Activated T-cell treated with anti-CD3 and anti-CD28 coated beads for 4 hours (primary cell): ENCODE measurements at places on chromosomes 7 and 10.

- DNase-seq = no peak
Observed at GRCh38 chr7:26684447-26684846, 179.9 kb downstream of the SKAP2 start.

DNA sequence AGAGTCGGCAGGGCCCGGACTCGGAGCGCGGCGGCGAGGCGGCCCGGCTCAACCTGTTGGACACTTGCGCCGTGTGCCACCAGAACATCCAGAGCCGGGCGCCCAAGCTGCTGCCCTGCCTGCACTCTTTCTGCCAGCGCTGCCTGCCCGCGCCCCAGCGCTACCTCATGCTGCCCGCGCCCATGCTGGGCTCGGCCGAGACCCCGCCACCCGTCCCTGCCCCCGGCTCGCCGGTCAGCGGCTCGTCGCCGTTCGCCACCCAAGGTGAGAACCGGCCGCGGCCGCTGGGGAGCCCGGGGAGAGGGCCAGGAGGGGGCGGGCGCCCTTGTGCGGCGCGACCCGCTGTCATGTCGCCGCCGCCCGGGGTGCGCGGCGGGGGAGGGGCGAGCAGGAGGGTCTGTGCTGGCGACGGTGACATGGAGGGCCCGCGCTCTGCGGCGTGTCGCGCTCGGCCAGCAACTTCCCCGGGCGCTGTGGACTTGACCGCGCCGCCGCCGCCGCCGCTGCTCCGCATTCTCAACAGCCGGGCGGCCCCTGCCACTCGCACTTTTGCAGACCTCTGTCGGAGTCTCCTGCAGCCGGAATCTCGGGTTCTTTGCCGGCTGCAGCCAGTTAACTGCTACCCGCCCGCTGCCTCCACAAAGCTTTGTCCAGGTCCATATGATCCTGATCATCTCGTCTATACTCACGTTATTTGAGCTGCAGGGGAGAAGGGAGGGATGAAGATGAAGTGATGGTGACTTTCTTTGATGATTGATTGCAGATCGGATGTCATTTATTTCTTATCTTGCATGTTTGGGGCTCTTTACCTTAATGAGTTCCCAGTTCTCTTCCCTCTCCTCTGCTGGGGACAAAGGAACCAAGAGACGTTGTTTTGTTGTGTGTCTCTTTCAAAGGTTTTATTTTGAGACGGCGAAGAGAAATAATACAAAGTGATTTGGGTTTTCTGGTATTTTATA, 869 bp downstream of the TRIM24 start:
- peak; percentile 24 for DNase-seq

DNA sequence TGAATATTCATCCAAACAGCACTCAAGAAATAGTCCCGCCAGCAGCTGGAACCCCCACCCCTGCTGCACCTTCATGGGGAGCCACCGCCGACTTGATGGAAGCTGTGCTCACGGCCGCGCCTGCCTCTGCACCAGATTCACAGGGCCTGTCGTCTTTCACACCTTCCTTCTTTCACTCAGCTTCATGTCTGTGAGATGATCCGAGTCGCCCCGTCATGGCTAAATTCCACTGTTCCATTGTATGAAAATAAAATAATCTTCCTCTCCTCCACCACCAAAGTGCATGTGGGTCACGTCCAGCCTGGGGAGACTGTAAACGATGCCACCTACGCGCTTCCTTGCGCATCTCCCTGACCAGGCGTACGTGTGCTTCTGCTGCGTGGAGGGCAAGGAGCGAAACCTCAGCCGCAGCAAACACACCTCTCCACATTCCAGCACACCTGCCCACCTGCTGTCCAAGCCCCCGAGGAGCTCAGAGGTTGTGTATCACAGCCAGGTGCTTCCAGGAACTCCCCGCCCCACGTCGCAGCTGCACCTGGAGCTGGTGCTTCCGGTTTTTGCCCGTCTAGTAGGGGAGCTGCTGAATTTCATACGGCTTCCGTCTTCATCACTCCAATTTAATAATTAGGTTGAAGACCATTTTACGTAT, 137.0 kb downstream of the PTPRN2 start:
- DNase-seq = no peak

DNA sequence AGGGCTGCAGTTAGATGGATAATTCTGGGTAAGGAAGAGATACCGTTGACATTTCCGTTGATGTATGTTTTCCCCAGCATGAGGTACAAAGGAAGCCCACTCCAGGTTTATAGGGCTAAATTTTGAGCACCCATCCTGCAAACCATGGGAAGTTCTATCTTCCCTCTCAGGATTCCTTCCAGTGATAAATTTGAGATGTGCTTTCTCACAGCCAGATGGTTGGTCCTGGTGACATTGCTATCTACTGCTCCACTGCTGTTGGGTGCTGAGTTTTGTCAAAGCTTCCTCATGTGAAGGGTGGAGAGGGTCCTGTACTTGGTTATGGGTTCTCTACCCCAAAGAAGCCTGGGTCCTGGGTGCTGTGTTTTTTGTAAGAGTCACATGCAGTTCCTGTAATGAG, 57.4 kb downstream of the CXCL12 start:
- DNase-seq = no peak

DNA sequence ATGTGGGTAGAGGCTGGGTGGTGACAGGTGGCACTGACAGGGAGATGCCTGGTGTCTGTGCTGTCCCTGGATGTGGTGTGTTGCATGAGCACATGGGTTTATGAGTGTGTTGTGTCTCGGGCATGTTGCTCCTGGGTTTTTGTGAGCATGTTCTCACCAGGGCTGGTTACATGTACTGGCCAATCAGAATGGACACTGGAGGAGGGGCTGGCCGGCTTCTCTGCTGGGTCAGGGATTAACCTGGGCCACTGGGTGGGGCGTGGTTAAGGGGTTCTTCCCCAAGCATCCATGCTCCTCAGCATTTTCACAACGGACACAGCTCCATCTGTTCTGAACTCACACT, 20.8 kb upstream of the VOPP1 start:
- DNase-seq = no peak

GRCh38 chr10:71846816-71847215, 4.2 kb downstream of the PSAP start:
- no peak for DNase-seq

DNA sequence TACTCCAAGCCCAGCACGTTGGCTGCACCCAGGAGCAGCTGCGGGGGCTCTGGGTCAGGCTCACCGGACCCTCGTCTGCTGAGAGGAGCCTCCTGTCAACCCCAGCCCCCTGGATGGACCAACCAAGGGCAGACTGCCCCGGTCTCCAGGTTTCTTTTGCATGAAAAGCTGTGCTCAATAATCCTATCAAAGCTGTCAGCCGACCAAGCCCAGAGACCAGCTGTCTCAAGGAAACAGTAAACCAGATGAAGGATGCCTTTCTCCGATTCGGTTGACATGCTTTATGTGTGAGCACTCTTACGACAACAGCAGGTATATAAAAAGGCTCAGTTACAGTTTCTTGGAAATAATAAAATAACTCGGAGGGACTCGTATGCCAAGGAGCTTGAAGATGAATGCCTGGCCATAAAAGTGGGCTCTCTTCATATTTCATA, 71.6 kb upstream of the BAIAP2L1 start:
- DNase-seq = no peak

GRCh38 chr10:100697070-100697469, 48.3 kb upstream of the PAX2 start:
- DNase-seq = no peak

DNA sequence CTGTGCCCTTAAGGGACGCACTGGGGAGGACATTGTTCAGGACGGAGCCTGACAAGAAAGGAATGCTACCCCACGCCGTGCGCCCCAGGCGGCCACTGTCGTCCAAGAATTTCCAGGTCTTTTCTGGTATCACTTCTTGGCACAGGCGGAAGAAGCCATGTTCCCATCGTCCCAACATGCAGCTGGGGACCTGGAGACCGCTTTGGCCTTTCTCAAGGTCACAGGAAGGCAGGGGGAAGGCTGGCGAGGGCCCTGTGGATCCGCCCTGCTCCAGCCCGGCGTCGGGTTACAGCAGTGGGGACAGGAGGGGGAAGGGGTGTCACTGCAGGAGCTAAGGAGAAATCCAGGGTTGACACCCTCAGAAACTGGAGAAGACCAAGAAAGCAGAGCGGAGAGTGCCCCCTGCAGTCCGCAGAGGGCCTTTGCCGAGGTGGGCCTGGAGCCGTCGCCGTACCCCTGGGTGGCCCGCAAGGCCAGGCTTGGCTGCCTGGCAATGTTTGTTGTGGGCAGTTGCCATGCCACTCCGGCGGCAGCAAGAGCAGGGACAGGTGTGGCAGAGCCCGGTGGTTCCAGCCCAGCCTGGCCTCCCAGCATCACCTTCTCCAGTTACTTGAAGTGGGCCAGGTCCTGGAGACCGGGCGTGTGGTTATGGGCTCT, 104.1 kb downstream of the LHPP start:
- DNase-seq = no peak

DNA sequence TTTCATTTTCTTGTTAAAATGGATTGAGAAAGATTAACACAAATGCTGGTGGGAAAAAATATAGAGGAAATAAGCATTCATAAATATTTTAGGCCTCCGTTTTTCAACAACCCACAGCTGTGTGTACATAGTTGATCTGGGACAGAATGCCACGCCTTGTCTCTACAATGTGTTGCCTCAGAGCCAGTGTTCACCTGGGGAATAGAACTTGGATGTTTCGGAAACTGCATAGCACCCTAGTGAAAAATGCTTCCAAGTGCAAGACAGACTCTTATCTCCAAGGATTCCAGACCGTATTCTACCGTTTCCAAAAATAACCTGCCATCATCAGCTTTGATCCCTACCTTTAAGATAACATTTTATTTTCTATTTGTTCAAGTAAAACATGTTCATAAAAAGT, 260.9 kb downstream of the SDK1 start:
- no peak for DNase-seq

DNA sequence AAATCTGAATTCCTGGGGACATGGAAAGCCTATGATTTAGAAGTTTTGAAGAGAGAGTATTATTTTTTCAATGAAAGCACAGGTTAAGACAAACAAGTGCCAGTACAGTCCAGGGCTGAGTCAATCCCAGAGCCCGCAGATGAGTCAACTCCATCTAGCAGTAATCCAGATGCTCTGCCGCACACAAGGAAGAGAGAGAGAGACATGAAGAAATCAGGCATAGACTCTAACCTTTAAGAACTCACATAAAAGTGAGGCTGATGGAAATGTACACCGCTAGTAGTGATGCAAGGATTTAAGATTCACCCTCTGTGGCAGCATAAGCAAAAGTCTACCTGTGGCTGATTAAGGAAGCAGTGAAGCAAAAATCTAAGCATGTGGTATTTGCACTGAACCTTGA, 651.5 kb downstream of the TNS3 start:
- DNase-seq = no peak

- no peak for DNase-seq
Observed at GRCh38 chr7:36217961-36218284, 64.9 kb downstream of the EEPD1 start.

- DNase-seq = peak; percentile 74
Observed at GRCh38 chr10:103966671-103967447, at the start of gene SLK. Gene SLK, plus strand, starts transcription at chr10:103967140. Its CDS starts 606 bp downstream, at chr10:103967746.

GRCh38 chr10:80064120-80064886, 14.2 kb upstream of the TMEM254 start:
- DNase-seq = no peak

DNA sequence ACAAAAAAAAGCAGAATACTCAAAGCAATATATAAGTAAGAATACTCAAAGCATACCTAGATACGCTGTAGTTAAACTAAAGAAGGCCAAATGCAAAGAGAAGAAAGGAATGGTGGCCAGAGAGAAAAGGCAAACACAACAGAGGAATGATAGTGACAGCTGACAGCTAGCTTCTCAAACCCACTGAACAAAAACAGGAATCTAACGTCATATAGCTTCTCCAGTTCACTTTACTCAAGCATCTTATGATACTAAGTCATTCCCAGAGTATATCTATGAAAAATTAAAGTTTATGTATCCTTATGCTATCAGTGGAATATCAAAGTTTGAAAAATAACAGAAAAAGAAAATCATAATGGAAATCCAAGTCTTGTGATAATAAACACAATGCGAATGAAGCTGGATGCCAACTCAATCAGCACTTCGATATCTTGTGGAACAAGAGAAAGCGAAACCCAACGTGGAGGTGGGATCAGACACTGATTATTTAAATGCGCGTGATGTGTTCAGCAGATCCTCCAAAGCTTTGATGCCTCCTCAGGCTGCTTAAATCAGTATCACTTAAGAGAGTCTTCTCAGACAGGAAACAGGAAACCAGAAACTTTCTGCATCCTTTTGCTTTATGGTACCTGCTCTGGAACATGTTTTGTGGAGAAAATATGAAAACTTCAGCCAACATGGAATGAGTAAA, 102.8 kb downstream of the PIP4K2A start:
- peak; percentile 53 for DNase-seq

DNA sequence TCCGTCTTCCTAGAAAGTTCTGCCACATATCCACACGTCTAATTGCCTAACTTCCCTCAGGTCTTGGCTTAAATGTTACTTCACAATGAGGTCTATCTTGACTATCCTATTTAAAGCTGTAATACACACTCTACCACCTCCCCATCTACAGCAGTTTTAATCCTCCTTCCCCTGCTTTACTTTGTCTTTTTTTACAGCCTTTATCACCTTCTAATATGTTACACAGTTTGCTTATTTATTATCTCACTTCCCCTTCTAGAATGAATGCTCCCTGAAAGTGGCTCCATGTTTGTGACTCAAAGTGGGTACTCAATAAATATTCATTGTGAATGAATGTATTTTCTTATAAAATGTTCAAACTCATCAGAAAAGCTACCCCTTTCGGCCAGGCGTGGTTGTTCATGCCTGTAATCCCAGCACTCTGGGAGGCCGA, 13.6 kb upstream of the MICU1 start:
- DNase-seq = no peak

- no peak for DNase-seq
Observed at GRCh38 chr7:1678081-1678543, 8.0 kb downstream of the ELFN1 start.

GRCh38 chr7:149125189-149125862, 798 bp downstream of the ZNF425 start:
- no peak for DNase-seq

- peak; percentile 66 for DNase-seq
Observed at GRCh38 chr10:62817121-62817765, 1.1 kb upstream of the EGR2 start.

DNA sequence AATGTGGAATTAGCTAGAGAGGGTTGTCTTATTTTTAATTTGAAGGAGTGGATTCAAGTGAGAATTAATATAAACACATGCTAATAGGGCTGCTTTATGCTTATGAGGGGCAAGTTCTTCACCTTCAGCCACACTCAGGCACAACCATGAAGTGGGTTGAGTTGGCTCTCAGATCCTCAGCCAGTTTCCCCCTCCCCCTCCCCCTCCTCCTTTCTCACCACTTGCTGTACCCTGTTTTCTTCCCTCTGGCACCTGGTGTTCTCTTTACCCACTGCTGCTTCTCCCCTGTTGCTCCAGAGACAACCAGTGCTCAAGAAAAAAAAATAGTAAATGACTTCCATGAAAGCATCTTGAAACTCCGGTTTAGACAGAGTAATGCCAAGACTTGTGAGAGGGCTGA, 1083.3 kb downstream of the CNTNAP2 start:
- no peak for DNase-seq

- DNase-seq = no peak
Observed at GRCh38 chr7:18515067-18515466, 19.5 kb downstream of the HDAC9 start.

DNA sequence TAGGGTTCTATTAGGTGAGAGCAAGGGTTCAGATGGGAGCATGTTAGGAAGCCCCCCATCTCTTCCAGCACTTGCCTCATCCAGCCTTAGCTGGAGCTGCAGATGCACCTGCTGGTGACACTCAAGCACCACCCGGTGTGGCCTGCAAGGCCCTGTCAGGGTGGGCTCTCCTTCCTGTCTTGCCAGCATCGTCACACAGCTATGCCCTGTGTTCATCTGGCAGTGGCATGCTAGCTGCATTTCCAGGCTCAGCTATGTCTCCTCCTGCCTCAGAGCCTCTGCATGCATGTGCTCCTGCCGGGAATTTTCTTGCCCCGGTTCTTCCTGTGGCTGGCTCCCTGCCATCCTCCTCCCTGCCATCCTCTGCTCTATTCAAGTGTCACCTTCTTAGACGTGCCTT, 129.7 kb upstream of the KLF6 start:
- no peak for DNase-seq
